Foreskin fibroblast (primary cell): ENCODE measurements at places on chromosomes 13 and 19.

DNA sequence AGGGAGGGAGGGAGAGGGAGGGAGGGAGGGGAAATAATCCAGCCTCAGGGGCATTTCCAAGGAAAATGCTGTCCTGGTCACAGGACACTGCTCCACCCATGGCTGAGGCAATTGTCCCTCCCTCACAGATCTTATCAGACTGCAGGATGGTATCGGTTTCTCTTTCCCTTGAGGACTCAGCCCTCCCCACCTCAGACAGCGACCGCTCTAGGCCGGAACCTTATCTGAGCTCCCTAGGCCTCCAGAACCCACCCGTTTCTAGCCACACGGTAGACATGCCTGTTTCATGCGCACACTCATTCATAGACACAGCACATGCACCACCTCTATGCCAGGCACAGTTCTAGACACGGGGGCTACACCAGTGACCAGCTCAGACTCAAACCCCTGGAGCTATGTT is 10.0 kb upstream of the IZUMO2 start:
- DNase-seq, result no peak

- DNase-seq, result peak; percentile 94
These were observed 33.2 kb upstream of the KATNAL1 start for GRCh38 chr13:30340331-30341250.

- DNase-seq, result peak; percentile 66
These were observed 617.7 kb downstream of the DCT start for GRCh38 chr13:93861818-93862217.

DNA sequence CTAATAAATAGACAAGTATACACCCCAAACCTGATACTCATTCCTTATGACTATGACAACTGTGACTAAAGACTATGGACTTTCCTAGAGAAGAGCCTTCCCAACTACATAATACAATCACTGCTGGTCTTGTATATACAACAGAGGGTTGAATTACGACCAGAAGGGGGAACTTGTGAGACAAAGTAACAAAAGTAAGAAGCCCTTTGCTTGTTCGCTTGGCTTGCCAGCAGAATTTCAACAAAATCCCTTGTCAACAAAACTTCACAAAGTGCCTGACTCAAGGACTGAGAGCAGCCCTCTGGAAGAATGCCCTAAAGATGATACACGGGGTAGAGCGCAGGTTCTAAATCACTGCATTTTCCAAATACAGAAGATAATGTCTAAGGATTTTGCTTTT is 99.4 kb downstream of the WASF3 start:
- peak; percentile 74 for DNase-seq
